CD4-positive, alpha-beta memory T cell (primary cell): ENCODE measurements at places on chromosomes 13 and 19. TPM values are rescaled to one million over a fixed set of nuclear protein-coding genes. Genes with fewer than 3 reads are reported as not detected.

Gene SOX21
- not detected for total RNA-seq

Gene NDUFS7
- total RNA-seq = 68.6 TPM

Gene CD209
- 0.17 TPM for total RNA-seq

Gene AMH
- total RNA-seq = 12.7 TPM

Gene LRRC63
- total RNA-seq = 0.49 TPM

Gene RNU6-9
- not detected for total RNA-seq

Gene KCNN1
- not detected for total RNA-seq

DNA sequence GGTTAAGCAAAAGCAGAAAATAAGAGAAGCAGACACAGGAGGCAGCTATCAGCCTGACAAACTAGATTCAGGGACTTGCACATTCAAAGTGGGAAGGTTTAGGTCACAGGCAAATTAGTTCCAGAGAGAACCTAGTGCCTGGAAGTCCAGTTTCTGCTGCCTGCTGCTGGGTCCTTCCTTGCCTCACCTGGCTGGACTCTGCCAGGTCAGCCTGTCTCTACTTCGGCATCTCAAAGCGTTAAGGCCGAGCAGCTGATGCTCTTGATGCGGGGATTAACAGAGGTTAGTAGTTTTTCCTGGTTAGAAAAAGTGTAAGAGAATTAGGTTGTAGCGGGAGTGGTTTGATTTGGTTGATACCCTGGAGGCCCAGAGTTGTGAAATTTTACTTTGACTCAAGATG, 52.0 kb downstream of the KLF5 start:
- H3K27me3 ChIP-seq = no peaks in the 10 kb centered on the region
- H3K36me3 ChIP-seq = no peaks in the 10 kb centered on the region
- no peaks in the 10 kb centered on the region for H3K4me1 ChIP-seq
- H3K4me3 ChIP-seq = no peak overlapping the region

- peak overlapping the region; percentile 99 for H3K4me3 ChIP-seq
- peaks cover 42% of the 10 kb centered on the region for H3K4me1 ChIP-seq
- peaks cover 17% of the 10 kb centered on the region for H3K36me3 ChIP-seq
- peak overlapping the region; percentile 81 for H3K27ac ChIP-seq
- no peak for DNase-seq
Observed at GRCh38 chr13:41061914-41062837, 867 bp downstream of the WBP4 start.

GRCh38 chr13:77740931-77741596, 43.6 kb downstream of the SLAIN1 start:
- DNase-seq = no peak
- H3K4me1 ChIP-seq = no peaks in the 10 kb centered on the region
- no peak overlapping the region for H3K27ac ChIP-seq
- peaks cover 12% of the 10 kb centered on the region for H3K36me3 ChIP-seq
- no peak overlapping the region for H3K4me3 ChIP-seq
- H3K27me3 ChIP-seq = no peaks in the 10 kb centered on the region

DNA sequence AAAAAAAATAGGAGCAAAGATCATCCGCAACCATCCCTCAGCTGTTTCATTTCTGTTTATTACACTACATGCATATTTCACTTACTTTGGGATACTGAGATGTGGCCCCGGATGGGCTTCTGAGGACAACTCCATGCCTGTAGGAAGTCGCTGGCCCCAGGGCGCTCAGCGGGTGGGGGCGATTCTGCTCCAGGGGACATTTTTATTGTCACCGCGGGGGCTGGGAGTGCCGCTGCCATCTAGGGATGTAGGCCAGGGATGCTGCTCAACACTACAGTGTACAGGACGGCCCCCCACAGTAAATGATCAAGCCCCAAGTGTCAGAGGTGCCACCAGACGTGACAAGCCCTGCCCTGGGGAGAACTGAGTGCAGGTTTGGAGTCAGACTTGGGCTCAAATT, 6.4 kb upstream of the BST2 start:
- no peak overlapping the region for H3K4me3 ChIP-seq
- no peak for DNase-seq
- H3K27me3 ChIP-seq = no peaks in the 10 kb centered on the region
- H3K27ac ChIP-seq = no peak overlapping the region
- peaks cover 30% of the 10 kb centered on the region for H3K36me3 ChIP-seq
- peaks cover 4% of the 10 kb centered on the region for H3K4me1 ChIP-seq

- H3K4me3 ChIP-seq = no peak overlapping the region
- H3K27me3 ChIP-seq = no peaks in the 10 kb centered on the region
- no peak for DNase-seq
- H3K27ac ChIP-seq = no peak overlapping the region
- no peaks in the 10 kb centered on the region for H3K36me3 ChIP-seq
Observed at GRCh38 chr13:106393776-106394175, 141.7 kb downstream of the EFNB2 start.

- no peak overlapping the region for H3K27ac ChIP-seq
- no peaks in the 10 kb centered on the region for H3K4me1 ChIP-seq
- no peak overlapping the region for H3K4me3 ChIP-seq
- H3K27me3 ChIP-seq = no peaks in the 10 kb centered on the region
- no peaks in the 10 kb centered on the region for H3K36me3 ChIP-seq
Observed at GRCh38 chr13:91167706-91168385, 179.6 kb upstream of the MIR17HG start.

- H3K4me3 ChIP-seq = peak overlapping the region; percentile 100
- no peaks in the 10 kb centered on the region for H3K27me3 ChIP-seq
- peak; percentile 88 for DNase-seq
- peaks cover 76% of the 10 kb centered on the region for H3K4me1 ChIP-seq
Observed at GRCh38 chr19:1269478-1270212, 513 bp downstream of the CIRBP start.

DNA sequence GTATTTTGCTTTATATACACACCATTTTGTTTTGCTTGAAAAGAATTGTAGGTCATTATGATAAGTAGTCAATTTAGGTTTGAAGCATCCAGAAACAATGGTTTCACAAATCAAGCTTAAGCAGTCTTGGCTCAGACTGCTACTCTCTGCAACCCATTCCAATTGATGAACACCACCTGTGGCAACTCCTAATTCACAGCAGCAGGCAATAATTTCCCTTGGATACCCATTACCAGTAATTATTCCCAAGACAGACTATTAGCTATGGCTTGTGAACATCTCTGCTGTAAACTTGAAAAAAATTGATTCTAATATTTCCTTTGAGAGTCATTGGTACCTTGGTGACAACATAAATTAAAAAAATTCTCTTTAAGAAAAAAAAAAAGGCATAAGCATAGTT, 299.3 kb upstream of the SLITRK6 start:
- no peaks in the 10 kb centered on the region for H3K27me3 ChIP-seq
- H3K4me1 ChIP-seq = no peaks in the 10 kb centered on the region
- H3K27ac ChIP-seq = no peak overlapping the region
- no peaks in the 10 kb centered on the region for H3K36me3 ChIP-seq
- DNase-seq = no peak
- H3K4me3 ChIP-seq = no peak overlapping the region

GRCh38 chr13:20894245-20894644, 8.3 kb downstream of the XPO4 start:
- no peak for DNase-seq
- peaks cover 23% of the 10 kb centered on the region for H3K4me1 ChIP-seq
- H3K4me3 ChIP-seq = no peak overlapping the region
- H3K27me3 ChIP-seq = no peaks in the 10 kb centered on the region

DNA sequence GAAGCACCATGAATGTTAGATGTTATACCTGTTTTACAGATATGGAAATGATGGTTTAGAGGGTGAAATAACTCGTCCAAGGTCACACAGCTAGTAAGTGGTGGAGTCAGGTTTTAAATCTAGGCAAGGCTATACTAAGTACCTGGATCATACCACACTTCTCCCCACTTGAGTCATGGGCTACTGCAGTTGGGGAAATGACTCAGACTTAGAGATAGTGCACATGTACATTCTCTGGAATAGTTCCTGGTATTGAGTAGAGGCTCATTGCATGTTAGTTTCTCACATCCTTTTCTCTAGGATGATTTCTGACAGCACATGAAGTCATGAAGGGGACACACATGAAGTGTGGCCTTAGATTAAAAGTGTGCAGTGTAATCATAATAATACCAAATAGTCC, 76.2 kb upstream of the TNFSF11 start:
- no peak for DNase-seq
- H3K27me3 ChIP-seq = no peaks in the 10 kb centered on the region
- peaks cover 27% of the 10 kb centered on the region for H3K4me1 ChIP-seq
- H3K4me3 ChIP-seq = no peak overlapping the region

DNA sequence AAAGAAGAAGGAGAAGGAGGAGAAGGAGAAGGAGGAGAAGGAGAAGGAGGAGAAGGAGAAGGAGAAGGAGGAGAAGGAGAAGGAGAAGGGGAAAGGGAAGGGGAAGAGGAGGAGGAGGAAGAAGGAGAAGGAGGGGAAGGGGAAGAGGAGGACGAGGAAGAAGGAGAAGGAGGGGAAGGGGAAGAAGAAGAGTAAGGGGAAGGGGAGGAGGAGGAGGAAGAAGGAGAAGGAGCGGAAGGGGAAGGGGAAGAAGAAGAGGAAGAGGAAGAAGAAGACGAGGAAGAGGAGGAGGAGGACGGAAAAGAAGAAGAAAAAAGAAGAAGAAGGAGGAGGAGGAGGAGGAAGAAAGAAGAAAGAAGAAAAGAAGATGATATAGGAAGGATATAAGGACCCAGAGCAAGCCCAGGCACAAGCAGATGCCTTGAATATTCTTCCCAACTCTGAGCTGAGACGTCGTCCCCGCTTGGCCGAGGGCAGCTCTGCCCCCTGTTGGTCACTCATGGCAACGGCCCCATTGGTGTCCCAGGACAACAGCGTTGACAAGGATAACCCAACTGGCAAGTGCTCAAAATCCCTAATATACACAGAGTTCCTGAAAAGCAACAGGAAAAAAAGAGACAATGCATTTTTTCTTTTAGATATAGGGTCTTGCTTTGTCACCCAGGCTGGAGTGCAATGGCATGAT, 30.6 kb upstream of the IGSF23 start:
- no peak overlapping the region for H3K4me3 ChIP-seq
- no peak for DNase-seq
- no peaks in the 10 kb centered on the region for H3K36me3 ChIP-seq

- no peaks in the 10 kb centered on the region for H3K27me3 ChIP-seq
- no peak overlapping the region for H3K27ac ChIP-seq
- H3K36me3 ChIP-seq = no peaks in the 10 kb centered on the region
- H3K4me1 ChIP-seq = no peaks in the 10 kb centered on the region
- H3K4me3 ChIP-seq = no peak overlapping the region
- no peak for DNase-seq
Observed at GRCh38 chr13:59266478-59267063, 897.2 kb downstream of the DIAPH3 start.

DNA sequence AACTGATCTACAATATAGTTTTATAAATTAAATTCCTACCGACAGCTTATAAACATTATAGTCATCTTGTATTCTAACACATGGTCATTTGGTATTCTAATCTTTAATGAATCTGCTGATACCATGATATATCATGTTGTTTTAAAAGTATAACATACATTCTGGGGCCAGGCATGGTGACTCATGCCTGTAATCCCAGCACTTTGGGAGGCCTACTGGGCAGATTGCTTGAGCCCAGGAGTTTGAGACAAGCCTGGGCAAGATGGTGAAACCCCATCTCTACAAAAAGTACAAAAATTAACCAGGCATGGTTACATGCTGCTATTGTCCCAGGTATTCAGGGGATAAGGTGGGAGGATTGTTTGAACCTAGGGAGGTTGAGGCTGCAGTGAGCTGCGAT, 3.1 kb downstream of the ZNF383 start:
- H3K36me3 ChIP-seq = peaks cover 7% of the 10 kb centered on the region
- H3K4me1 ChIP-seq = peaks cover 16% of the 10 kb centered on the region
- no peak overlapping the region for H3K4me3 ChIP-seq
- no peaks in the 10 kb centered on the region for H3K27me3 ChIP-seq
- H3K27ac ChIP-seq = no peak overlapping the region

- H3K4me1 ChIP-seq = no peaks in the 10 kb centered on the region
- no peak overlapping the region for H3K4me3 ChIP-seq
- H3K36me3 ChIP-seq = no peaks in the 10 kb centered on the region
Observed at GRCh38 chr19:16951529-16951928, 62.7 kb downstream of the F2RL3 start.

DNA sequence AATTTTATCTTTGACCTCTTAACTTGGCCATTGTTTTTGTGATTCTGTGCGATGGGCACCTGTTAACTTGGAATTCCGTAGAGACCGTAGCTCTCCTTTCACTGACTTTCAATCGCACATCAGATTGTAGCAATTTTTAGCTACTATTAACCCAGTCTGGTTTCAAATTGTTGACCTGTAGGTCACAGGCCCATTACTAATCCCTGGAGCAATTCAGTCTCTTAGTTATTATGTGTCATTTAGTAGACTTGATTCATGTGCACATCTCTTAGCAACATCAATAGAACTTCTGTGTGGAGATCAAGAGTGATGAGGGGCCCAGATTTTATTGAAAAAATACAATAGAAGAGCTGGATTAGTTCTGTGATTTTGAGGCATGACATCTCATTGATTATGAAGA, 549.6 kb upstream of the SLC10A2 start:
- no peaks in the 10 kb centered on the region for H3K36me3 ChIP-seq
- DNase-seq = no peak
- no peak overlapping the region for H3K4me3 ChIP-seq
- no peak overlapping the region for H3K27ac ChIP-seq
- H3K27me3 ChIP-seq = no peaks in the 10 kb centered on the region

GRCh38 chr13:27161980-27162379, 9.6 kb downstream of the USP12 start:
- H3K27ac ChIP-seq = no peak overlapping the region
- no peaks in the 10 kb centered on the region for H3K36me3 ChIP-seq
- peaks cover 59% of the 10 kb centered on the region for H3K4me1 ChIP-seq
- DNase-seq = no peak
- H3K27me3 ChIP-seq = no peaks in the 10 kb centered on the region
- H3K4me3 ChIP-seq = no peak overlapping the region

- no peaks in the 10 kb centered on the region for H3K36me3 ChIP-seq
- H3K27ac ChIP-seq = no peak overlapping the region
- H3K27me3 ChIP-seq = no peaks in the 10 kb centered on the region
- no peak for DNase-seq
Observed at GRCh38 chr13:23460309-23460708, 26.8 kb upstream of the SACS start.

GRCh38 chr19:30621326-30621920, 249.2 kb downstream of the ZNF536 start:
- no peak overlapping the region for H3K27ac ChIP-seq
- no peaks in the 10 kb centered on the region for H3K27me3 ChIP-seq
- H3K4me3 ChIP-seq = no peak overlapping the region
- no peaks in the 10 kb centered on the region for H3K4me1 ChIP-seq
- DNase-seq = no peak
- H3K36me3 ChIP-seq = no peaks in the 10 kb centered on the region
